ENCODE measurements at places on chromosomes 16 and 17.

DNA sequence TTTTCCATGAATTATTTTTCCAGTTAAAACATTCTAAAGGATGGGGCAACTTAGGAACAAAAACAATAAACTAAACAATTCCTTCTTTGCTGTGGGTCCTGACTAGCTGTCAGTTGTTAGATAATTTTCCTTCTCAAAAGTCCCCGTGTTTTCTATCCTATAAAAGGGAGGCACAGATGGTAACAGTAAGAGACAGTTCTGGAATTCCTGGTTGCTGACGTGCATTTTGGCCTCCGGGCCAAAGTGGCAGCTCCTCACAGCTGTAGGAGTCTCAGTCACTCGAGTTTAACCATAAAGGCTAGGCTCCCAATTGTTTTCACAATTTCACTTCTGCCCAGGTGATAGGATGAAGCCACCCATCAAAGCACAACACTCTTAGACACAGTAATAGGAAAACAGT, 77.0 kb upstream of the ZNF423 start:
- DNase-seq, result no peak

GRCh38 chr16:66578651-66579531, at the start of gene CMTM2:
TSS of gene CMTM2 (plus strand) at chr16:66579463. CDS start at chr16:66579608, 145 bp downstream.
- DNase-seq, result no peak

DNA sequence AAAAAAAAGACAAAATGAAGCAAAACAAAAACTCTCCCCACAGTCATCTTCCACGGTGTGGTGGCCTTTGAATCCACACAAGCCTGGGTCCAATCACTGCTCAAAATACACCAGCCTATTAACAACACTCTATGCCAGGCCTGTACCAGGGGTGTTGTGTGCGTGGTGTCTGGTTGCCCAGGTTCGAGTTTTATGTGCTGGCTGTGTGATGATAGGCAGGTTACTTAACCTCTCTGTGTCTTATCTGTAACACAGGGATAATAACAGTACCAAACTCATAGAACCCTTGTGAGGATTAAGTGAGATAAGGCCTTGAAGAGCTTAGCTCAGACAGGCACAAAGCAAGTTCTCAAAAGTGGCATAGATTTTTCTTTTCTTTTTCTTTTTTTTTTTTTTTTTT, 235.2 kb downstream of the PARN start:
- DNase-seq, result no peak

GRCh38 chr16:23432176-23433128, 20.5 kb downstream of the COG7 start:
- no peak for DNase-seq

- no peak for DNase-seq
These were observed 2.4 kb downstream of the CRLF3 start for GRCh38 chr17:30821871-30822723.
